NCI-H460 (cell line): ENCODE measurements at places on chromosomes 7 and 10.

GRCh38 chr7:30613366-30614325 lies 19.0 kb downstream of the GARS1 start:
- no peak for DNase-seq

DNA sequence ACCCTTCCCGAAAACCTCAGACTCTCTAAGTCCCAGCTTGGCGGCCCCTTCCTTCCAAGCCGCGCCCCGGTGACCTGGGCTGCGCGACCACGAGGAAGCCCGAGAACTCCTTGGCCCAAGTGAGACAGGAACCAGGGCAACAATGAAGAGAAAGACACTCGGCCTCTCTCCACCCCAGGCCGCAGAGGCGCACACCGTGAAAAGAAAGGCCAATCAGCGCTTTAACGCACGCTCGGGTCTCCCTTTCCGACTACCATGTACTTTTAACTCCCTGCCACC lies 166.4 kb upstream of the PPP1R3A start:
- no peak for DNase-seq

DNA sequence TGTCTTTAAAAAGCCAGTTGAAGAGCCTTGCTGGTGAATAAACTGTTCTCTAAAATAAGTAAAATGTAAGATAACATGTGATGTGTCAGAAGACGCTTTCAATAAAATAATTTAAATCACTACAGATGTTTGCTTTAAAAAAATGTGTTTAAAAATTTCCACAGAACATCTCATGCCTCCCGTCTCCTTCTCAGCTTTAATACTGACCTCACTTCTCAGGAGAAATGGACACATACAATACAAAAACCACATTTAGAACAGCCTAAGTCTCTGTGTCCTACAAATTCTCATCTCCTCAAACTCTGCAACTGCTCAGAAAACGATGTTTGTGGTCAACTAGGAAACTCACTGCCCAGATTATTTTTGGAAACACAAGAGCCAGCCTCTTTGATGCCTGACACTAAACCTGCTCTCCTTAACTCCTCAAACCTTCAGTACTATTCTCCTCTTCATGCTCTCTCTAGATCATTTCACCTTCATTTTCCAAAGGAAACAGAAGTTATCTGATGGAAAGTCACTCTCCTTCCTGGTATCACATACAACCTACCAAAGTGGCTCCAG lies 120.3 kb downstream of the ZNF438 start:
- DNase-seq: no peak

- no peak for DNase-seq
Observed at GRCh38 chr10:31352436-31353226, 33.6 kb downstream of the ZEB1 start.

DNA sequence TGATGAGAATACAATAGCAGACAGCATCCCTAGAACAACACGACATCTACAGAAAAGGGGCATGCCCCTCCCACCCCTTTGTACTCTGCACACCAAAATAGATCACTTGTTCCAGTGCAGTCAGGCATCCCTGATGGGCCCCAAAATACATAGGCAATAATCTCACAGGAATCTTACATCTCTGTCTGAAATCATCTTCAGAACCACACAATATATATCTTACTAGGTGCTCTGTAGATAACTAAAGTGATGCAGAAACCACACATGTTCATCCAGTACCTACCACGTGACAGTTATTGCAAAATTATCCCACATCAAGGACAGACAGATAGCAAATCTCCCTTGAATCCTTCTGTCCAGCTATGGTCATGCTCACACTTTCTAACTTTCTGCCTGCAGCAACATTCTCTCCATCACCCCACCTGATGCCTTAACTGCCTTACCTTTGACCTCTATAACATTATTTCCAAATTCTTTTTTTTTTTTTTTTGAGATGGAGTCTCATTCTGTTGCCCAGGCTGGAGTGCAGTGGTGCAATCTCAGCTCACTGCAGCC lies 30.7 kb downstream of the ST8SIA6 start:
- DNase-seq: no peak

GRCh38 chr10:77602231-77602912 lies 35.2 kb downstream of the KCNMA1 start:
- DNase-seq: no peak

GRCh38 chr10:7657552-7657951 lies 9.2 kb downstream of the ITIH5 start:
- DNase-seq: no peak

DNA sequence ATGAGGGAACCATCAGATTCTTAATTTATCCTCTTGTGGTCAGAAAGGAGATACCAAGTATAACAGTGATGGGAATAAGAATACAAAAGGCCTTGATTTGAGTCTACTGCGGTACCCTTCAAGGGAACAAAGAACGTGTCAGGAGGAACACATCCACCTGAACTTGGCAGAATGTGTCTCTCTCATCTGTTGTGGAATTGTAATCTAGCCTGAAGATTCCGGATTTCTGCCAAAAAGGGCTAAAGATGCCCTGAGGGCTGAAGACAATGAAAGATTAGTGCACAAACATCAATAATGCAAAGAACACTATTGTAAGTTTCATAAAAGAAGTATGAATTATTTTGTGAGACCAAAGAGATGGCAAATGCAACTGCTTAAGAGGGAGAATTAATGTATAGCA lies 134.8 kb downstream of the RELN start:
- DNase-seq: no peak

DNA sequence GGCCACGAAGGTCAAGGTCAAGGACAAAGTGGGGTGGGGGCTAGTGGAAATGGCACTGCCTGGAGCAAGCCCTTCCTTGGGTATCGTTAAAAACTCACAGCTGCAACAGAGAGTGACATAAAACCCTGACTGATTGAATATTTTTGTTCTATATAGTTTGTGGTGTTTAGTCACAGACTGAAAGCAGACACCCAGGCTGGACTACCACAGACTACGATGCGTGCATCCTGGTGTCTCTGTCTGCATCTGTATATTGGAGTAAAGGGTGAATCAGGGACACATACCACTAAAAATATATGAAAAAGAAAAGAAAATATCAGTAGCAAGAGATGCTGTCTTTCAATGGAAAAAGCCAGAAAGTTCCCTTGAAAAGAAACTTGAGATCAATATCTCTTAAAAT lies 101.4 kb downstream of the KLF6 start:
- no peak for DNase-seq

DNA sequence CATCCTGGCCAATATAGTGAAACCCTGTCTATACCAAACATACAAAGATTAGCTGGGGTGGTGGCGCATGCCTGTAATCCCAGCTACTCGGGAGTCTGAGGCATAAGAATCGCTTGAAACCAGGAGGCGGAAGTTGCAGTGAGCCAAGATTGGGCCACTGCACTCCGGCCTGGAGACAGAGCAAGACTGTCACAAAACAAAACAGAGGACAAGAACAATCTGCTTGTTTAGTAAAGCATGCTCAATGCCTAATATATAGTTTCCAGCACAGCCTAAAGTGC lies 1.8 kb upstream of the SEC24C start:
- DNase-seq: no peak

- DNase-seq: no peak
Observed at GRCh38 chr7:148695953-148696352, 2.8 kb upstream of the CUL1 start.

DNA sequence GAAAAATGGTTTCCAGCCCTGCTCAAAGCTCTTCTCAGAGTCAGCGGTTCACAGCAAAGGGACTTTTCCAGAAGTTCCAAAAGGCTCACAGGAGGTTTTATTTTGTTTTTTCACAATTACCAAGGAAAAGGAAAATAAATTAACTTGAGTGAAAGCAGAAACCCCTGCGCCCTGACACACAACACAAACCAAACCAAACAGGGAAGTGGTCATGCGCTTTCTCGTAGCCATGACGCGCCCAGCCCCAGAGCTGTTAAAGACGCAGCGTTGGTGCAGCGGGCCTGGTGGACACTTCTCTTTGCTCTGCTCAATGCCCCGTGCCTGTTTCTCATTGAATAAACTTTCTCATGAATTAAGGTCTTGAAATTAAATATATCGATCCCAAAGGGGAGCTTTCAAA lies 134.4 kb upstream of the LYZL2 start:
- no peak for DNase-seq

DNA sequence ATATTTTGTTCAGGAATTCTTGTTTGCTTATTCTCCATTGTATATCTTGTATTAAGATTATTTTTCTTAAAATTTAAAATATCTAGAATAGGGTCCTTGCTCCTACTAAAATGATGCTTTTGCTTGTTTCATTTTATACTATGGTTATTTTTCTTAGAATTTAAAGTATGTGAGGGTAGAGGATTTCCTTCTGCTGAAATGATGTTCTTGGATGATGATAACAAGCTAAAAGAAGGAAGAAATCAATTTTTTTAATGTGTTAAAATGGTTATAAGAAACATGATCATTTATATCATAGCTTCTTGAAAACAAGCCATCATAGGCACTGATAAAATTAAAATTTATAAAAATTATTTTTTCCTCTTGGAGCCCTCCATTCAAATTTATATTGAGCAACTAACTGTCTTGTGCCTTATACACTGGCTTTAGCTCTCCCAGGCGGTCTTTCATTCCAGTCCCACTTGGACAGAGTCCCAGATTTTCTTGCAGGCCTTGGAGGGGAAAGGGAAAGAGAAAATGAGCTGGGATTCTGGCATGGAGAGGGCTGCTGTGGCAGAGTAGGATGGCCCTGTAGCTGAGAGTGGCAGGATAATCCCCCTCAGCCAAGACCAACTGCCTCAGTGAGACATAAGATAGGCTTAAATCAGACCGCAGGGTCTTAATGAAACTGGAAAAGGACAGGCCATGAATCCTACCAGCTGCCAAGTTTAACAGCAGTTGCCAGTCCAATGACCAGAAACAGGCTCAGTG lies 60.2 kb downstream of the DNAJB9 start:
- no peak for DNase-seq
